ENCODE measurements at places on chromosomes 2 and 18.

DNA sequence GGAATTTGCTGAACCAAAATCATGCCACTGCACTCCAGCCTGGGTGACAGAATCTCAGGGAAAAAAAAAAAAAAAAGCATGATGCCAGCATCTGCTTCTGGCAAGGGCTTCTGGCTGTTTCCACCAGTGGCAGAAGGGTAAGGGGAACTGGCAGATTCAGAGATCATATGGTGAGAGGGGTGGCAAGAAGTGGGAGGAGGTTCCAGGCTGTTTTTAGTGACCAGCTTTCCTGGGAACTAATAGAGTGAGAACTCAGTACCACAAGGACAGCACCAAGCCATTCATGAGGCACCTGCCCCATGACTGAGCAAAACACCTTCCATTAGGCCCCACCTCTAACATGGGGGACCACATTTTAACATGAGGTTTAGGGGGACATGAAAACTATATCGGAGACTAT is 18.4 kb upstream of the CLASP1 start:
- no peaks in the 10 kb centered on the region for H3K27me3 ChIP-seq
- H3K27ac ChIP-seq = no peak overlapping the region
- no peaks in the 10 kb centered on the region for H3K4me1 ChIP-seq

DNA sequence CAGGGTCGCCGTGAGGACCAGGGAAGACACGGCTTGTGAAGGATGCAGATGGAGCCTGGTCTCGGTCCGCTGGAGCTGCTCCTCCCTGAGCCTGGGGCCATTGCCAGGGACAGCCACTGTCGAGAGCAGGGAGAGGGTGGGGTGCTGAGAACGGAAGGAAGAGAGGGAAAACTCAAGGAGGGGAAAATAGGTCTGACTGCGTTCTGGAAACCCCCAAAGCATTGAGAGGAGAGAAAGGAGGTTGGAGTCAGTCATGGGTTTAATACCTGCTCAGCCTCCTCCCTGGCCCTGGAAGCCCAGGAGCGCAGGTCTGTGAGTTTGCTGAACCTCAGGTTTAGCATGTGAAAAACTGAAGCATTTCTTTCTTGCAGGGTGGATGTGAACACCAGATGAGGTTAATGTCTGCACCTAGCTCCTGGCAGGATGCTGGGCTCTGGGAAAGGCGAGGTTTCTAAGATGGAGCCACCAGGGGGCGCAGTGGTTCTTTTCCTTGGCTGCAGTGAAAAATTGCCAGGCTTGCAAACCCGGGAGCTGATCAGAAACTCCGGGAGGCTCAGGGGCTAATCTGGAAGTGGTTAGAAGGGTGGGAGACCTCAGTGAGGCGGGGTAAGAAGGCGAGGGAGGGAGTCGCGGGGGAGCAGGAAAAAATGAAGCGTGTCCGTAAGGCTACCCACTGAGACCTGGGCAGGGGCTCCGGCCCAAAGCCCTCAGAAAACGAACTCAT is 33.6 kb upstream of the RNF149 start:
- H3K4me3 ChIP-seq = no peak overlapping the region
- DNase-seq = peak; percentile 78
- no peaks in the 10 kb centered on the region for H3K27me3 ChIP-seq

DNA sequence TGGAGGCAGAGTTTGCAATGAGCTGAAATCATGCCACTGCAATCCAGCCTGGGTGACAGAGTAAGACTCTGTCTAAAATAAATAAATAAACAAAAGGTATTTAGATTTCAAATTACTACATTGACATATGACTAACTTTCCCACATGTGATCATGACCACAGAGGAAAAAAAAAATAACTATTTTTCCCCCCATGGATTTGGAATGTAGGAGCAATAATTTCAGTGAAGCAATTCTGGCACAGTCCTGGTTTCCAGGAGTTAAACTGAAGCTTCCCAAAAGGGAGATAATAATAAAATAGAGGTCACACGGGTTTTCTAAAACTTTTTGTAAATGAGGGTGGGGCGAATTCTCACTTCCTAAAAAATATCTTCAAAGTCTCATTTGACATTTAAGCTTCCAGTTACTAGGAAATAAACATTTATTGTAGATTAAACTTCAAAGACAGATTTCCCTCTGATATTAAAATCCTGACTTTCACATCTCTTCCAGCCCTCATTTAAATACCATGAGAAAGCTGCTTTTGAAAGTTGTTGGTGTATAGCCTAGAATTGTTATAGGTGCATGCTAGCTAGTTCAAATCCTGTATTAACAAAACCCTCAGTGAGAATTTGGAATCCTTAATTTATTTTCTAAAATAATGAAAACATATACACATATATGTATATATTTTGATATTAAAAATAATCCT is 20.7 kb downstream of the SLC19A3 start:
- H3K4me1 ChIP-seq = no peaks in the 10 kb centered on the region
- H3K4me3 ChIP-seq = no peak overlapping the region
- H3K36me3 ChIP-seq = no peaks in the 10 kb centered on the region
- H3K27ac ChIP-seq = no peak overlapping the region
- H3K27me3 ChIP-seq = no peaks in the 10 kb centered on the region

DNA sequence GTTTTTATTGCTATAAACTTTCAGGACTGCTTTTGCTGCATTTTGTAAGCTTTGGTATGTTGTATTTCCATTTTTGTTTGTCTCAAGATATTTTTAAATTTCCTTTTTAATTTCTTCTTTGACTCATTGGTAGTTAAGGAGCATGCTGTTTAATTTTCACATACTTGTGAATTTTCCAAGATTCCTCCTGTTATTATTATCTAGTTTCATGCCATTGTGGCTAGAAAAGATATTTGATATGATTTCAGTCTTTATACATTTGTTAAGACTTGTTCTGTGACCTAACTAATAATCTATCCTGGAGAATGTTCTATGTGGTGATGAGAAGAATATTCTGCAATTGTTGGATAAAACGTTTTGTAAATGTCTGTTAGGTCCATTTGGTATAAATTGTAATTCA is 62.1 kb downstream of the NUP35 start:
- no peaks in the 10 kb centered on the region for H3K4me1 ChIP-seq
- no peak overlapping the region for H3K27ac ChIP-seq
- peaks cover 2% of the 10 kb centered on the region for H3K36me3 ChIP-seq
- no peaks in the 10 kb centered on the region for H3K27me3 ChIP-seq
- no peak overlapping the region for H3K4me3 ChIP-seq

All from kidney (tissue), 22 donors.